ENCODE measurements at places on chromosomes 3 and 15.

DNA sequence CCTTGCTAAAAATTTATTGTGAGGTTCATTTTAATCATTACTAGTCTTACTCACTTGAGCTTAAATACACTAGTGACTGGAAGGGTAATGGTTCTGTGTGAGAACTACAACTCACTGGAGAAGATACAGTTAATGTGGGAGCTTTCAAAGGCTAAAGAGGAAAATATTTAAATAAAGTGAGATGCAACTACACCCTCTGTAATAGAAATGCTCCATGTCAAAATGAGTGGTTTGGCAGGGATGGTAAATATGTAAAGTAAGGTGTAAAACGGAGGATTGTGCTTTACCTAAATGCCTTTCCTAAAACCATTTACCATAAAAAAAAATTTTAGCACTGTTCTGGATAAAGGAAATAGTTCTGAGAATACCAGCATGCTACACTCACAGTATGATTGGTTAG is 15.3 kb downstream of the LRRC57 start:
- DNase-seq: no peak

GRCh38 chr3:145219355-145220235 is 941.4 kb downstream of the PLOD2 start:
- no peak for DNase-seq

- no peak for DNase-seq
Observed at GRCh38 chr15:59396211-59396610, 23.5 kb upstream of the MYO1E start.

GRCh38 chr15:84752700-84753099 is 4.3 kb downstream of the ZNF592 start:
- DNase-seq: no peak

GRCh38 chr3:71393093-71393492 is 190.4 kb downstream of the FOXP1 start:
- no peak for DNase-seq
